Placental pericyte (primary cell): ENCODE measurements at places on chromosomes 7 and 10. TPM values are rescaled to one million over a fixed set of nuclear protein-coding genes. Genes with fewer than 3 reads are reported as not detected.

CYP3A4 gene
- total RNA-seq = not detected in 2 replicates

AGAP9 gene
- 4.4 and 10.0 TPM in 2 replicates for total RNA-seq

TMEM225B gene
- 0.44 TPM in 1 of 2 replicates, not detected in the other for total RNA-seq

DYDC2 gene
- not detected in 2 replicates for total RNA-seq

LGI1 gene
- not detected in 2 replicates for total RNA-seq

NUDT13 gene
- total RNA-seq = 1.1 and 2.0 TPM in 2 replicates

IKZF1 gene
- not detected in 2 replicates for total RNA-seq

ATOH7 gene
- total RNA-seq = not detected in 2 replicates

TMEM236 gene
- under 0.01 and 0.14 TPM in 2 replicates for total RNA-seq

CEP41 gene
- total RNA-seq = 15.5 and 23.5 TPM in 2 replicates

HSPA14 gene
- total RNA-seq = 7.7 and 14.0 TPM in 2 replicates

TCAF2 gene
- 0.22 and 1.9 TPM in 2 replicates for total RNA-seq

UBE2D1 gene
- total RNA-seq = 9.2 and 15.9 TPM in 2 replicates

LIPK gene
- 0.29 TPM in 1 of 2 replicates, not detected in the other for total RNA-seq

ANKRD7 gene
- 0.22 and 1.3 TPM in 2 replicates for total RNA-seq

HYAL4 gene
- total RNA-seq = 0.72 and 1.3 TPM in 2 replicates

RAB19 gene
- not detected in 2 replicates for total RNA-seq

ZNF503 gene
- total RNA-seq = 8.3 and 15.9 TPM in 2 replicates

AGR2 gene
- under 0.01 TPM in 1 of 2 replicates, not detected in the other for total RNA-seq
